PC-9 (cell line): ENCODE measurements at places on chromosomes 16 and 17. TPM values are rescaled to one million over a fixed set of nuclear protein-coding genes. Genes with fewer than 3 reads are reported as not detected.
A peak's percentile ranks its signal among the peaks of the same experiment; 100 is the strongest.

DNA sequence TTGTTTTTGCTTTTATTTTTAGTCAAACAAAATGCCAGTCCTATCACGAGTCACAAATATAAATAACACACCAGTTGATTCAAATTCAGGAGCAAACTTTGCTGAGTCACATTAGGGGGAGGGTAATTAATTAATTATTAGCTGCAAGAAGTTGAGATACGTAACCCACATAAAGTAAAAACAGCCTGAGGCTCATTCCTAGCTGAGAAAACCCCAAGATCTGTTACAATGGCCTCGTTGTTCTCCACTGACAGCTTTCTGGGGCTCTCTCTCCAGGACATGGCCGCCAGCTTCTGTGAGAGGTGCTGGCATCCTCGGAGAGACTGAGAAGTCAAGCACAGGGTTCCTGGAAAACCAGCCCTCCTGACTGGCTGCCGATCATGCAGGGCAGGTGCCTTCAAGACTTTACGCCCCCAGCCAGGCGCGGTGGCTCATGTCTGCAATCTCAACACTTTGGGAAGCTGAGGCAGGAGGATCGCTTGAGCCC lies 11.1 kb downstream of the RAB40B start:
- no peak for DNase-seq

DNA sequence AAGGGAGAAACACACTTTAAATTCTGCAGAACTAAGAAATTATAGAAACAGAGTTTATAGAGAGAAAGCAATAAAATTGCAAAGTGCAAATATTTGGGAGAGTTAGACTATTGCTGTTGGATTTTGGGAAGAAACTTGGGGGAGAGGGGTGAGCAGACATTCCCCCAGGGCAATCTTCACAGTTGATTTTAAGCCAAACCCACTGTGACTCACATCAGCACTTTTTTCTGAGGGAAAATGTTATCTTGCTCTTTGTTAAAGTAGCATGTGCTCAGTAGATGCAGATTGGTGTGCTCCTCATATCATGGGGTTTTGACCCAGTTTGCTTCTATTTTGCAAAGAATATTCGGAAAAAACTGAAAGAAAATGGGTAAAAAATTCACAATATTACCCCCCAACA lies 367.6 kb downstream of the CDH11 start:
- no peak for DNase-seq

DNA sequence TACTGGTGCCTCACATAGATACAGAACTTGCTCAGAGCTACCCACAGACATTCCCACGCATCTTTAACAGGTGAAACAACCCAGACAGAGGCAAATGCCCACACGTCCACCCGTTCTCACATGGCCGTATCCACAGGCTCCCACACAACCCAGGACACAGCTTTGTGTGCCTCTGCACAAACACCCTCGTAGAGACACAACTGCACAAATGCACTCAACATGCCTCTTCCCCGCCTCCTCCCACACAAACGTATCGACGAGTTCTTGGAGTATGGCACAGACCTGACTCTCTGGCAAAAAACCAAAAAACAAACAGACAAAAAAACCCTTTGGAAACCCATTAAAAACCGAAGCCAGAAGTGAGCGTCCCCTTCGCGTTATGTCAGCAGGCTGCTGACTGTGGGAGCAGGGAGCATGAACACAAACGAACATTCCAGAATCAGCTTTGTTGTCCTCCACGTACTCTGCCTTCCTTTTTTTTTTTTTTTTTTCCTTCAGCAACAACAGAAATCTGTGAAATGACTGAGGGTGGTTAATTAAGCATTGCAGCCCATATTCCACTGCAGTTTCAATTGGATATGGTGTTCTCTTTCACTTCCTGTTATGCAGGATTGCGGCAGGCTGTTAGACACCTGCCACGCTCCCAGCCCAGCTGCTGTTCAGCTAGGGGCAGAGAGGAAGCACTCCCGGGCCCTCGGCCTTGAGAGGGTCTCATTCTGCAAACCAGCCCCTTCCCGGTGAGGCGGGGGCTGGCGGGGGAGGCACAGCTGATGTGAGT lies 313.7 kb downstream of the MAF start:
- no peak for DNase-seq

DNA sequence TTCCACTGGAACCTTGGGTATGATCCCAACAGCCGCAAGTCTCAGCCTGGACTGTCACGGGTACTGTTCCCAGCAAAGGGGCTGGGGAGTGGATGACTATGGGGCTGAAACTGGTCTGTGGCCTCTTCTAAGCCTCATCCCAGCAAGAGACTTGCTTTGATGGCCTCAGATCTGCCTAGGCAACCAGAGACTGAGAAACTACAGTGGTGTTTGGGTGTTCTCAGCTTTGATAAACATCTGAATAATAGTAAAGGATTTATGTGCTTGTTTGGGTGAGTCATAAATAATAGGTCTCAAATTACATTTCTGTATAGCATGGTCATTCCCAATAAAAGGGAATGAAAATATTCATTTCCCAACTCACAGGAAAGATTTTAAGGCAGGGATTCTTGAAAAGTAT lies 30.2 kb upstream of the ULK2 start:
- DNase-seq, result peak; percentile 70

Gene RAMP2
- total RNA-seq, result 1.1 TPM in 1 of 2 replicates, not detected in the other

Gene EPN3
- 15.6 and 22.8 TPM in 2 replicates for total RNA-seq
